Fibroblast of lung (primary cell): ENCODE measurements at places on chromosomes 2 and 18. TPM values are rescaled to one million over a fixed set of nuclear protein-coding genes. Genes with fewer than 3 reads are reported as not detected.

The NGEF gene
- total RNA-seq = under 0.01 TPM in 1 of 2 replicates, not detected in the other

The FAM110C gene
- 0.26 TPM in 1 of 2 replicates, not detected in the other for total RNA-seq

The LIPG gene
- total RNA-seq = 0.50 and 1.0 TPM in 2 replicates

The GAL3ST2 gene
- 0.17 TPM in 1 of 2 replicates, not detected in the other for total RNA-seq

The POTEE gene
- not detected in 2 replicates for total RNA-seq

The DSC1 gene
- total RNA-seq = not detected in 2 replicates

The NPHP1 gene
- total RNA-seq = 5.0 and 5.6 TPM in 2 replicates

The CCT4 gene
- 168 and 187 TPM in 2 replicates for total RNA-seq

The RIT2 gene
- not detected in 2 replicates for total RNA-seq

The COBLL1 gene
- 5.1 and 10.1 TPM in 2 replicates for total RNA-seq

The MAPK4 gene
- under 0.01 TPM in 1 of 2 replicates, not detected in the other for total RNA-seq

The RESP18 gene
- not detected in 2 replicates for total RNA-seq

The FAM124B gene
- not detected in 2 replicates for total RNA-seq

The PLEKHH2 gene
- 14.0 and 15.9 TPM in 2 replicates for total RNA-seq

The PJVK gene
- total RNA-seq = 2.1 and 4.3 TPM in 2 replicates

The FBXO48 gene
- total RNA-seq = 0.26 and 0.33 TPM in 2 replicates

The SCYGR4 gene
- not detected in 2 replicates for total RNA-seq

The MATN3 gene
- total RNA-seq = 0.51 and 2.3 TPM in 2 replicates

The PGAP1 gene
- 8.2 and 12.1 TPM in 2 replicates for total RNA-seq

The ZNF2 gene
- total RNA-seq = 11.7 and 11.8 TPM in 2 replicates

The GPR75 gene
- total RNA-seq = 0.77 and 1.8 TPM in 2 replicates

The METTL5 gene
- 44.7 and 50.9 TPM in 2 replicates for total RNA-seq

The USP34 gene
- total RNA-seq = 113 and 129 TPM in 2 replicates

The SERPINB7 gene
- 1.0 and 3.0 TPM in 2 replicates for total RNA-seq

The ERFE gene
- 1.3 and 1.5 TPM in 2 replicates for total RNA-seq

The CYP26B1 gene
- total RNA-seq = 0.17 and 0.51 TPM in 2 replicates

The CD8B2 gene
- not detected in 2 replicates for total RNA-seq

The TWIST2 gene
- total RNA-seq = 36.0 and 118 TPM in 2 replicates

The EPB41L3 gene
- 29.9 and 37.0 TPM in 2 replicates for total RNA-seq

The IL36RN gene
- total RNA-seq = not detected in 2 replicates

The REG3A gene
- not detected in 2 replicates for total RNA-seq

The GPR45 gene
- total RNA-seq = not detected in 2 replicates

The IL36B gene
- not detected in 2 replicates for total RNA-seq

The CCDC102B gene
- total RNA-seq = 35.3 and 68.6 TPM in 2 replicates

The AKAIN1 gene
- total RNA-seq = not detected in 2 replicates

The SDC1 gene
- 17.5 and 56.8 TPM in 2 replicates for total RNA-seq

The MOB1A gene
- total RNA-seq = 80.9 and 87.4 TPM in 2 replicates
